ENCODE measurements at places on chromosomes 12 and 14.

DNA sequence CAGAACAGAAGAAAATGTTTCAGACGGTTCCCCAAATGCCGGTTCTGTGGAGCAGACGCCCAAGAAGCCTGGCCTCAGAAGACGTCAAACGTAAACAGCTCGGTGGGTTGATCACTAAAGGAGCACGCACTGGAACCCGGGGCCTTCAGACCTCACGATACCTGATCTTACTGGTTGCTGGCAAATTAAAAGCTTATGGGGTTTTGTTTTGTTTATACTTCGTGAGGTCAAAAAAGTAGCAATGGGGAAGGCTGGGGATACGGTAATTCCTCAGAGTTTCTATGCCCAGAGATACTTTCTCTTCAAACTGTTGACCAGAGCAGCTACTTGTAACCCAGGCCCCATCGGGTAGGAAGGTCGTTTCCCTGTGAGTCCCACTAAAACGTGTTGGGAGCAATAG, 1.7 kb downstream of the CDKN1B start:
- no peak for DNase-seq

DNA sequence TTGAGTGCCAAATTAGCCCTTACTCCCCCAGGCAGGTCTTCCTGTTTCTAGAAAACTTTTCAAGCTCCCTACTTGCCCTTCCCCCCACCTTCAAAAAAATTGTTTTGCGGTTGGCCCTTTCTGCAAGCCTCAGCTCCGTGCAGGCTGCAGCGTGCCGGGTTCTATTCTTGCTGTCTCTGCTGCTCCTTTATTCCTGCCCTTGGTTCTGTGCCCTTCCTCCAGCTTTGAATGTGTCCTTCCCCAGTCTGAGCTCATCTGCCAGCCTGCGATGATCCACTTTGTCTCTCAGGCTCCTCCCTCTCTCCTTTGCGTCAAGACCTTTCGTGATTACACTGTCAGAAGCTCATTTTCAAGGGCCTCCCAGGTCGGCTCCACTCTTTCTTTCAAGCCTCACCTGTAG, 98.6 kb downstream of the IRF2BPL start:
- DNase-seq = peak; percentile 15

GRCh38 chr12:80187660-80188090, 88.3 kb downstream of the OTOGL start:
- no peak for DNase-seq

DNA sequence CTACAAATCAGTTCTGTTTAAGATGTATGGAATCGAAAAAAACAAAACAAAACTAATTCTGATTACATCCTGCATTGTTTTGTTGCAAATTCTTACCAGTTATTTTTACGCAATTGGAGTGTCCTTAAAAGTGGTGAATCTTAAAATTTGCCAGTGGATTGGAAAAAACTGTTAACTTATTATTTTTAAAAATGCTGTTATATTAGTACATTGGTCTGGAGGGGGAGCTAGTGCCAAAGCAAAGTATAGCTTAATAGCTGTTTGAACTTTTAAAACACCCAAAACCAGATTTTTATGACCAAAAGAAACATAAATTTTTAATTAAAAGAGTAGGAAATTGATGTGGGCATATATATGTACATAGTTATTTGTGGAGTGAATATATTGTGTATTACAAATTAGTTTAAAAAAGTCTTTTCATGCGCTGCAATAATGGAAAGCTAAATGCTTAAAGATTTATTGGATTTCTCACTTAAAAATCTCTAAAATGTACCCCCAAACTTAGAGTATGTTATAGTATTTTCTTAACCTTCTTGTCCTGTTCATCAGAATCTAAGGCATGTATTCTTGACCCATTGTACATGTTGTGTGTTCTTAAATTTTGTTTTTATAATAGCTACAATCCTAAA, 2.5 kb downstream of the FUT8 start:
- no peak for DNase-seq

DNA sequence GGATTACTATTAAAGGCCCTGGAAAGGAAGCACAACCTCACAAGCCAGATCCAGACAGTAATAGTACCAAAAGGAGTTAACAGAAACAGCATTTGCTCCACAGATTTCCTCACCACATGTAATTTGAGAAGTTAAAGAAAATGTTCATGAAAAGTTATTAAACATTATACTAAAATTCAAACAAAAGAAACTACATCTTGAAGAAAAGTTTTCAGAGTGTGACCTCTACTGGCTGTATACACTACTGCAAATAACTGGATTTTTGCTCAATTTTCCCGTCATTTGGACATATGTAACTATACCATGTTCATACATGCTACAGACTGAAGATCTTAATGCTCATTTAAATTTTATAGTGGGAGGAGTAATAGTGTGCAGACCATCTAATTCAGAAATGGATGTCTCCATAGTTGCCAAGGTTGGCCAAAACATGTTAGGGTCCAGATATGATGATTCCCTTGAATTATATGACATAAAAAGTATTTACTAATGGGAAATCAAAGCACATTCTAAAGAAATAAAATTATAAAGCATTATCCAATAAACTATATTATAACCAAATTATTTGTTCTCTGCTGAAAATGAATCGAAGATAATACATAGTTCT, 5.6 kb downstream of the KRR1 start:
- DNase-seq = no peak

GRCh38 chr14:76053572-76054355, 68.2 kb downstream of the IFT43 start:
- no peak for DNase-seq

- no peak for DNase-seq
Observed at GRCh38 chr12:47066278-47067025, 13.0 kb upstream of the PCED1B start.

DNA sequence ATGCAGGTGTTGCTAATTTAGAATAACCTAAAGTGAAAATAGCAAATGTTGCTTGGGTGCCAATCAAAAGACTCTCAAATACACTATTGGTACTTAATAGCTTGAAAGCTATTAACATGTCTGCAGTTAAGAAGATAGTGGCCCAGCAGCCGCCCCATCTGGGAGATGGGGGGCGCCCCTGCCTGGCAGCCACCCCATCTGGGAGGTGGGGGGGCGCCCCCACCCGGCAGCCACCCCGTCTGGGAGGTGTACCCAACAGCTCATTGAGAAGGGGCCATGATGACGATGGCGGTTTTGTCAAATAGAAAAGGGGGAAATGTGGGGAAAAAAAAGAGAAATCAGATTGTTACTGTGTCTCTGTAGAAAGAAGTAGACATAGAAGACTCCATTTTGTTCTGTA, 923.1 kb upstream of the MDGA2 start:
- no peak for DNase-seq

GRCh38 chr12:50394469-50395029, 1.9 kb downstream of the FAM186A start:
- no peak for DNase-seq

DNA sequence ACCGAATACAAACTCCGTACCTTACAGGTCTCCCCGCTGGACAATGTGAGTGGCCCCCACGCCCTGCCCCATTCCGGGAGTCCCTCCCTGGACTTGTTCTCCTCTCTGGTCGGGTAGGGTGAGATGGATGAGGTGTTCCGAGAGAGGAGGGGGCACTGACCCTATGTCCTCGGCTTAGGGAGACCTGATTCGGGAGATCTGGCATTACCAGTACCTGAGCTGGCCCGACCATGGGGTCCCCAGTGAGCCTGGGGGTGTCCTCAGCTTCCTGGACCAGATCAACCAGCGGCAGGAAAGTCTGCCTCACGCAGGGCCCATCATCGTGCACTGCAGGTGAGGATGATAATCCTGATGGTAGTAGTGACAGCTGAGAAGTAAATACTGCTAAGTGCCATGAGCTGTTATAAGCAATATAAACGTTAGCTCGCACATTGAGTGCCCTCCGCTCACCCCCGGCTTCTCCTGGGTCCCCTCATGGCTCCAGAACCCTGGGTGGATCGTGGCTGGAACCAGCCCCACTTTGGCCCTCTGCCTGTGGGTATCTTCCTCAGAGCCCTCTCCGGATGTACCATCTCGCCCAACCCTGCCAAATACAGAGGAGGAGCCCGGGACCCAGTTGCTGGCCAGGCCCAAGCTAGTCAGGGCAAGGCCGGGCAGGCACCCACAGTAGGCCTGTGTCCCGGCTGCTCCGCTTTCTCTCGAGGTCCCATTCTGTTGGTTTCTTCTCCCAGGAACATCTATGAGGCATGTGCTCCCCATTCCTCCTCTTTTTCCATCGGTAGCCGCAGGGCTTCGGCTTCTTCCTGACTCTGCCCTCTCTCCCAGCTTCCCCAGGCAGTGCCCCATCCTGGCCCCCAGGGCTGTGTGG, 6.8 kb downstream of the PTPN6 start:
- DNase-seq = no peak

DNA sequence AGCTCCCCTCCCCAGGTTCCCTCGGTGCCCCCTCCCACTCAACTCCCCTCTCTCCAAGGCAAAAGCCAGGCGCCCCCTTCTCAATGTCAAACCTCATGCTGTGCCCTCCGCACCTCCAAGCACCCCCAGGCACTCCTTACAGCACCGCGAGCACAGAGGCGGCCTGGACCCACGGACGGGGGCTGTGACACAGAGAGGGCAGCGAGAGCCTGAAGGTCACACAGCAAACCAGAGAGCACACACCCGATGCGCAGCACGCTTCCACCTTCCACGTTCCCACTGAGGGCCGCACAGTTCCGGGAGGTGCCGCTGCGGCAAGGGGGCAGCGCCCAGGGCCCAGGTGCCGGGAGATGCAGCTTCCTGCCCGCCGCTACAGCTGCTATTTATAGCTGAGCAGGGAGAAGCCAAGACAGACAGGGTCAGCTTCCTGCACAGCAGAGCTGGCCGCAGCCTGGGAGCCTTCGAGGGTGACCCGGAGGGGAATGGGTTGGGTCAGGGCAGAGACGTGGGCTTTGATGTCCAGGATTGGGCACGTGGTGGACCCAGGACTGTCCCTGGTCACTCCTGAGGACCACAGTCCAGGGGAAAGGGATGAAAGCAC, 12.9 kb downstream of the NCOR2 start:
- DNase-seq = no peak

DNA sequence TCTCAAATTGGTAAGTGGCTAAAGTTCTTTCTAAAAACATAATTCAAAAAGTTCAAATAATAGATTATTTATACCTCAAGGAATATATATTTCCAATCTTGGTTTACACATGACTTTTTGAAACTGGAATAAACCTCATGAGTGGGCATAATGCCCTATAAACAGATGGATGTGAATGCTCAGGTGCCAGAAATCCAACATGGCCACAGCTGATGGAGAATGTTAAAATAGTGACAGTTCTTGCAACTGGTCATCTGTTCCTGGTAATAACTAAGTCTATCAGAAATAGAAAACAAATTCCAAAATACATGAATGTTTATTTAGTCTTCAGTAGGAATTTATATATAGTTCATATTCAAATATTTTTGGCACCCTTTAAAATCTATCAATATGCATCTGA, 21.6 kb upstream of the CNOT2 start:
- no peak for DNase-seq

All from activated CD4-positive, CD25-positive, alpha-beta regulatory T cell treated with anti-CD3 and anti-CD28 coated beads, Interleukin-2, amount 50 U/mL, for 16 hours (primary cell).